ENCODE measurements at places on chromosomes 3 and 15.

DNA sequence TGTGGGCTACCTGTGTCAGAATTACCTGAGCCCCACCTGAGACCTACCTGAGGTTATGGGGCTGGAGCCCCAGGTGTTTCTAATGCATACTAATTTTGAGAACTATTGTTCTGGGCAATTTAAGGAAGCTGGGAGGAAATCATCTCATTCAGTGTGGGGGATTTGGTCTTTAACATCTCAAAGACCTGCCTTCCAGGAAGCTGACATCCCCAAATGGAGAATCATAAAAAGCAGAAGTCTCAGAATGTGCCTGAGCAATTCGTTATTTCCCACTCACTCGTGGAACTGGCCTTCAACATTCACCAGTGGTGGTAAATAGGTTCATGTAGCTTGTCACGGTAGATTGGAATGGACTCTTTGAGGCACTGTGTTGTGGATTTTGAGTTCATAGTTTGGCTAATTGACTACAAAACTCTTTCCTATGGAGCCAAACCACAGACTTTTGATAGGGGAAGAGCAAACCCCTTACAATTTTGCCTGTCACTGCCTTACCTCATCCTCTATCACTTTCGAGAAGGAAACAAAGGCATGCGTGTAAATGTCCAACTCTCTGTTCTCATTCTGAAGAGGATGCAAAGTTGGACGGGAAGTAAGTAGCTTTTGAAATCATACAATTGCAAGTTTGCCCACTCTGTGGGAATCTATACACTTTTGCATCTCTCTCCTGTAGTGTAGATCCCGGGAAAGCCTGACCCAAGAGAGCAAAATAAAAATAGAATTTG is 521.0 kb upstream of the MDFIC2 start:
- no peak for DNase-seq

- peak; percentile 94 for DNase-seq
Observed at GRCh38 chr15:64095795-64096667, at the start of gene SNX1. SNX1 (plus strand) TSS chr15:64095982; CDS start chr15:64096014, 32 bp downstream.

- DNase-seq: no peak
Observed at GRCh38 chr3:99468918-99469317, 169.5 kb upstream of the COL8A1 start.

DNA sequence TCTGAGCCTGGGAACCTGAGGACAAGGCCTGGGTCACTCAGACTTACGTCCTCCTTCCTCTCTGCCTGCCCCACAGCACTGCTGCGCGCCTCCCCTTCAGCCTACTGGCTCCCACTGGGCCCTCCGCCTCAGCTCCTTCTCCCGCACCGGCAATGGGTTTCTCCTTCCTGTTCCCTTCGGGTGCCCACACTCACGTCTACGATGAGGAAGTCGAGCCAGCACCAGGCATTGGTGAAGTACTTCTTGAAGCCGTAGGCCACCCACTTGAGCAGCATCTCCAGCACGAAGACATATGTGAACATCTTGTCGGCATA is 70.0 kb downstream of the EXOG start:
- DNase-seq: no peak

GRCh38 chr3:11213810-11214450 is 58.3 kb upstream of the ATG7 start:
- no peak for DNase-seq

DNA sequence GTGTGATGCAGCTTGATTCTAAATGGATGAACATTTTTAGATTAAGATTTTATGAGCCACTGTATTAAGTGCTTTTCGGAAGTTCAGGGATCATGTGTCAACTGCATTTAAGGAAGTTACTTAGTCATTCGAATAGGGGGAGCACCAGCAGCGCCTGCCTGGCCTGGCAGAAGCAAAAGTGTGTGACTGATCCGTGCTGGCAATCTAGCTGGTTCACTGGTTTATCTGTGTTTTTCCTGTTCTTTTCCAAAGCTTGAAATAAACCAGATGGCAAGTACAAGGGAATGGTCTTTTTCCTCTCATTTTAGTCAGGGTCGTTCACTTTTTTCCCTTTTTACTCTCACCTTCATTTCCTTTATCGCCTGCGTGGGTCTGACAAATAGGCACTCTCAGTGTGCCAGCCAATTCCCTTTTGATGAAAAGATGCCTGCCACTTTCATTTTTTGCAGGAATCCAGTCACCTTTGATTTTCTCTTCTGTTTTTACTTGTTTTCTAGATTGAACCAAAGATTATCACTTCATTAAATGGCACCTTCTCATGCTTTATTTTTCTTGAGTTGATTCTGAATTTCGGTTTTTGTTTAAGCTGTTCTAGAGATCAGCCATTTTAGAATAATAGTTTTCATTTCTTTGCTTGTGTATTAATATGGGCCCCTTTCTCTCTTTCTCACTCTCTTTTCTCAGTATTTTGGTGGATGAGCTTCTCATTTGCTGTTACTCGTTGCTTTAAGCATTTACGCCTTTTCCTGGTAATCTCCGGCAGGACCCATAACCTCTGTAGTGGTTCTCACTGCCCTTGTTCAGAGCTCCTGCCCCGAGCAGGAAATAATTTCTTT is 2.8 kb downstream of the ABHD2 start:
- DNase-seq: peak; percentile 30

DNA sequence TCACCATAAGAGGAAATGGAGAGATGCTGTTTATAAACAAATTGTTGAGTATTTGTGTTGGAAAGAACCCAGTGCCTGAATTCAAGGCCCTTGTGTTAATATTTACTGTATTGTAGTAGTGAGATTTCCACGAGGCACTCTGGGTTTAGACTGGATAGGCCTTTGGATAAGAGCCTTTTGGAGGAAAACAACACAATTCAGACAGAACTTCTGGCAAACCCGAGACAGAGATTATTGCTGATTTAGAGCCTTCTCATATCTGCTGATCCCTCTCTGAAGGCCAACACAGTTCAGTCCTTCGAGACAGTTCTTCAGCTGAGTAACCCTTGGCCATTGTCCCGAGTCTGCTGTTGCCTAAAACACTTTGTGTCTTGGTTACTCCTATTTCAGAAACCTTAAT is 55.7 kb downstream of the LMCD1 start:
- DNase-seq: no peak

GRCh38 chr3:47324278-47324865 is 41.6 kb downstream of the KLHL18 start:
- DNase-seq: peak; percentile 22

DNA sequence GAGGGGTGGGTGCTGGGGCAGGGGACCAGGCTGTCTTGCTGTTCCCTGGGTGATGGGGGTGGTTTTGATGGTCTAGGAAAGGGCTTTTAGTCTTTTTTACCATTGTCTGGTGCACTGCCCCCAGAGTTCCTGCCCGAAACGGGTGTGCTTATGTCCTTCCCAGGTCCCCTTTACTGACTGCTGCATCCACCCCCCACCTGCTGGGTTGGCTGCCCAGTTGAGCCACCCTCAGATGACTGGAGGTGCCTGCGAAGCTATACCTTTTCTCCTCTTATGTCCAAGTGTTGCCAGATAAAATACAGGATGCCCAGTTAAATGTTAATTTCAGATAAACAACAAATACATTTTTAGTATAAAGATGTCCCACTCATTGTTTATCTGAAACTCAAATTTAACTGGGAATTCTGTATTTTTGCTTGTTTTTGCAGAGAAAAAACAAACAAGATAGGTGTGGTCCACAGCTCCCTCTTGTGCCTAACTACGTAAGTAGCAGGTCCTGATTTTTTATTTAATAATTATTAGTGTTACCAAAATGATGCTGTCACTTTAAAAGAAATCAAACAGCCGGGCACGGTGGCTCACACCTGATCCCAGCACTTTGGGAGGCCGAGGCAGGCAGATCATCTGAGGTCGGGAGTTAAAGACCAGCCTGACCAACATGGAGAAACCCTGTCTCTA is 6.1 kb upstream of the RPP14 start:
- no peak for DNase-seq

DNA sequence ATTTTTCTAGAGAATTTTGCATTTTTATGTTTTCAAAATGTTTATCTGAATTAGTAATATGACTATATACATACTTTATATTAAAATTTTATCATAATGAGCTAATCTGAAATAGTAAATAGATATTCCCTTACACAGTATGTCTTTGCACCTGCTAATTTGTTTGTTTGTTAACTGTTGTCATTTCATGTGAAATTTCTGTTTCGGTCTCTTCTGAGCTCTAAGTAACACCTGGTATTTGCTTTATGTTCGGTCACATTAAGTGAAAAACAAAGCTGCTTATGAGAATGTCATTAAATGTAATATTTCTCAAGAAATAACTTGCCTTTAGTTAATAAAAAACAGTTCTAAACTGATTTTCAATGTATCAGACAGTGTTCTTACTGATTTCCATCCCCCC is 61.1 kb downstream of the FNDC3B start:
- DNase-seq: no peak

DNA sequence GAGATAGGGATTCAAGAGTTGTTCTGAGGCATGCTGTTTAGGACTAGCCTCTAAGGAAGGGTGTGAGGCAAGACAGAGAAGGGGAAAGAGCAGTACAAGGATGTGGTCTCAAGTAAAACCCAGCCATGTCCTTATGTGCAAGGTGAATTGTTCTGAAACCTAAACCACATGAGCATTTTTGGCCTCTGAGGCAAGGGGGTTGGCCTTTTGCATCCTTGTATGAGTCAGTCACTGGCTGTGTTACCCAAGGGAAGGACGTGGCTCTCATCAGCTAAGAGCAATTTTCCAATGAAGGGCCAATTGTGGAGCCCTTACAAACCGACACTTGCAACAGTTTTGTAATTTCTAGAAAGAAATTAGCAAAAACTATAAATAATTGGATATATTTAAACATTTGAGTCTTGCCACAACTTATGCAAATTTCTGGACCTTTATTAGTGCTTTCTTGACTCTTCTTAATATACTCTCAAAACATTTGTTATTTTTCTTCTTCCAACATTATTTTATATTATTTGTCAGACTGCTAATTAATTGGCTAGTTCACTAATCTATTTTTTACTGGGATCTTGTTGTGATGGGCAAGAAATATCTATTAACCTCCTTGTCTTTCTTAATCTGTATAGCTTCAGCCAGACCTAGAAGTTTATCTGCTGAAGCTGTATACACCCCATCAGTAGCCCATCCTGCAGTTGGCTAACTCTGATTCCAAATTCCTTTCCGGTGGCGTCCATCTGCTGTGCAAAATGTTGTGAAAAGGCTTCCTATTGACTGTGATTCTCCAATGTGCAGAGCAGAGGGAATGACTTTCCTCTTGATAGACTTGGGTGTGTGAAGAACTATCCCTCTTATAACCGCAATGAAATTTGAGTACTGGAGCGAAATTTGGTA is 97.7 kb upstream of the P2RY1 start:
- DNase-seq: no peak

GRCh38 chr15:94229591-94230369 is 1.6 kb upstream of the MCTP2 start:
- peak; percentile 26 for DNase-seq

GRCh38 chr3:140399871-140400270 is 278.0 kb upstream of the TRIM42 start:
- DNase-seq: no peak

DNA sequence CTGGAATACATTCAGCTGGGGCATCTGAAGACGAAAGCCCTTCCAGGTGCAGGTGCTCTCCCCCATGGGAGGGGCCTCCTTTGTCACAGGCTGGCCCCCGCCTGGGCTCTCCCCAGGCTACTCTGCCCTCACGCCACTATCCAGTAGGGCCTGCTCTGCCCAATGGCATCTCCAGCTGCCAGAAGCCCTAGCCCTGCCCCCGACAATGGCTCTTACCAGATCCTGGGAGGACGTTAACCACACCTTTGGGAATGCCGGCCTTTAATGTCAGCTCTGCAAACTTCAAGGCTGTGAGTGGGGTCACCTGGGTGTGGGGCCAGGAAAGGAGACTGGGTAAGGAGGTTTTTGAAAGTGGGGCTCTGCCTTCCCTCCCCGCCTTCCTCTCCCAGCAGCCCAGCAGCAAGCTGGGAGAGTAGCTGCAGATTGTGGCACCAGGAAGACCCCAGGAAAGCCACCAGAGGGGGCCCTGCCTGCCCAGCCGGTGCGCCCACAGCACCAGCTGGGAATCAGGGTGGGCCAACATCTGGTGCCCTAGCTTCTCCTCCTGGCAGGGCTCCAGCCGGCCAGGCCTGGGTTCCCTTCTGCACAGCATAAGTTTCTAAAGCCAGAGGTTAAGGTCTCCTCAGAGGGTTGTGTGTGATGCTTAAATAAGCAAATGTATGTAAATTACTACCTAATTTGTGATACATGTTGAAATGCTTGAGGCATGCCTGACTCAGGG is 40.4 kb upstream of the SLC41A3 start:
- DNase-seq: no peak

All from stimulated activated CD4-positive, alpha-beta T cell treated with anti-CD3 and anti-CD28 coated beads, Interleukin-2, amount 100 ng/mL, for 4 hours (primary cell).